Erythroblast (primary cell): ENCODE measurements at places on chromosomes 13 and 19.

DNA sequence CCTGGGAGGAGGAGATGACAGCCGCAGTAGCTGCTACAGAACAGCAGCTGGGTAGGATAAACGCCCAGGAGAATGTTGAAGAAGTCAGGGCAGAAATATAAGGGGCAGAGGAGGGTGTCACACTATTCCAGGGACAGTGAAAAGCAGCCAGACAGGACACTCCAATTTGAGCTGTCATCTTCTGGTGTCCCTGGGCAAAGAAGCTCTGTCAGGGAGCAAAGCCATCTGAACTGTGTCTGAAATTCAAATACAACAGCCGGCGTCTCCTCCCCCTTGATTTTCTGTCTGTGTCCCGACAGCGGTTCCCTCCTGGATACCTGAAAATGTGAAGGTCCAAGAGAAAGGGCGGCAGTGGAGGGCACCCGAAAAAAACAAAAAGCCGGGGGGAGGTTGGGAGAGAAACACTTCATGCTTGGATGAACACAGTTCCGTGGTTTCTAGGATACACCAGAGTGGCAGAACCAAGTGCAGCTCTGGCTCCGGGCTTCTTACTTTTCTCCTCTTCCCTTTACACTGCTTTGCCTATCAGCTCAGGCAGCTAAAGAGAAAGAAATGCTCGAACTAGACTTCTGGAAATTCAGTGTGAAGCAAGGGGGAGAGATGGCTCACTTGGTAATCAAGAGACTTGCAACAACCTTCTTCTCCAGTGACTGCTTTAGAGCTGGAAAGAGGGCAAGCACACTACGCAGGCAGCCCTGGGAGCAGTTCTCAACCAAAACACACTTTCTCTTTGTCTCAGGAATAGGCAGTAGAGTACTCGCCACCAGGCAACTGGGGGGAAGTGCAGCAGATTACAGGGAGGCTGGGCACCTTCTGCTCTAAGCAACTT, 465.6 kb downstream of the ITGBL1 start:
- DNase-seq, result no peak

DNA sequence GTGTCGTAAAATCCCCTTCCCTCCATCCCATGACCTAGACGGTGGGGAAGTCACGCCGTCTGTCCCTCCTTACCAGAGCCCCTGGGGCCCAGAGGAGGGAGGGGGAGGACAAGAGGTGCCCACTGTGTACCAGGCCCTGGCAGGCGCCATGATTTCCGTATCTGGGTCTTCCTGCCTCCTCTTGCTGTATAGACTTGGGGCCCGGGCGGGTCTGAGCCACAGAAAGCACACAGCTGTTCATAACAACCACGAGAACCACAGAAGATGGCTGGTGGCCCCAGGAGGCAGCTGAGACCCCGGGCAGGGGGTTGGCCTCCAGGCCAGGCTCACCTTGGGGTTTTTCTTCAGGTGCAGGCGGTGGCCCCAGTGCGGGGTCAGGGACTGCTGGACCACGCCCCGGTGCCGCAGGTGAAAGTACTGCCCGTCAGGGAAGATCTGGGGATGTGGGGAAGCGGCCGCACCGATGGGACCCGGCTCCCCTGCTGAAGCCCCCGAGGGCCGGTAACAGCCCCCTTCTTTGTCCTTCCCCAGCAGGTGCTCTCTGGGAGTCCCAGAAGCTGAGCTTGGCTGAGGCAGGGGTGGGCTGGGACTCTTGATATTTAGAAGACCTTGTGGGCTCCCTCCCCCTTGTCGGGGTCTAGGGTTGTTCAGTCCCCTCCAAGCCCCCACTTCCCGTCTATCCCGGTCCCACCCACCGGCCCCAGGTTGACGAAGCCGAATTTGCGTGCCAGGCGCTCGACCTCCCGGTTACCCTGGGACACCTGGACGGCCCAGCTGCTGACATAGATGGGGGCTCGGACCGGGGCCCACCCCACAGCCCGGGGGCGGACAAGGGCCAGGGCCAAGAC, 463 bp downstream of the PCSK4 start:
- DNase-seq, result no peak

DNA sequence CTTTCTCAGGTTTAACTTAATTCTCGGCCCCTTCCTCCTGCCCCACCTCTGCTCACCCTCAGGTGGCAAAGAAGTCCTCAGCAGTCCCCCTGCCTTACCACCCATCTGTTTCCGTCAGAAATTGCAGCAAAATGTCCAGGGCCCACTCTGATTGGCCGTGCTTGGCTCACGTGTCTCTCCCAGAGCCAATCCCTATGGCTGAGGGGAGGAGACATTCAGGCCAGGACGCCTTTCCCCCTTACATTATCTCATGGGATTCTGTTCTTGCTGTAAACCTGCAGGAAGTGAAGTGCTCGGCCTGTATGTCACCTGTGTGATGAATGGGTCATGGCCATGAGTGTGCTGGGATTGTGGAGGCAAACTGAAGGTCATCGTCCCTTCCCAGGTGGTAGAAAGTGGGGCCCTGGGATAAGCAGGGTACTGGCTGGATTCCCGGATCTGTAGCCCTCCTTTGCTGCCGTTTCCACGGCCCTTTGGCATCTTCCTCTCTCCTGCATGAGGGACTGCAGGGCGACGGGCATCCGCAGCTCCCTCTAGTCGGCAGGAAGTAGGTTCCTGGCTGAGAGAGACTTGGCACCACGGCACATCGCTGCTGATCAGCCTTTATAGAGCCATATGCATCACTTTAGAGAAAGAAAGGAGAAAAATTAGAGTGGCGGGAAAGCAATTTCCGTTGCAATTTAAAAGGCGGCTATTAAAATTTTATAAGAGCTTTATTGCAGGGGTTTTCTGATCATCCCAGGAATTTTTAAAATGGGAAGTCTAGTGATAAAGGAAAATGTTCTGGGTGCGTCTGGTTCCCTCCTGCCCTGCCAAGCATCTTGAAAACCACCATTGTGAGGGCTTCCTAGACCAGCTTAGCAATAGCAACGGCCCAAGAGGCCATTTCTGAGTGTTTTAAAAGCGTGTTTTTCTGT, 118.2 kb downstream of the SIPA1L3 start:
- no peak for DNase-seq

DNA sequence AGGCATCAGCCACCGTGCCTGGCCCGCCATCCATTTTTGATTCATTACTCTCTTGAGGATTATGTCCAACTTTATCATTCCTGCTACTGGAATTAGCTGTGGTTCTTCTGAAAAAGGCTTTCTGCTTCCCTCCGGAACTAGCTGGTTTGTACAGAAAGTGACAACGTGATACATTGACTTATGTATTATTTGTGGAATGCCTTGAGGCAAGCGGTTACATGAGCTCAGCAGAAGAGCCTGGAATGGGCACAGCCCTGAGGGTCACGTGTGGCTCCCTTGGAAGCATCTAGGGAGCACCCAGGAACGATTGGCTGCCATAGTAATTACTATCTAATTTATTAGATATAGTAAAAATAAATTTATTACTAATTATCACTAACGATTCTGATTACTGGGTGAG, 14.4 kb upstream of the RETN start:
- no peak for DNase-seq

DNA sequence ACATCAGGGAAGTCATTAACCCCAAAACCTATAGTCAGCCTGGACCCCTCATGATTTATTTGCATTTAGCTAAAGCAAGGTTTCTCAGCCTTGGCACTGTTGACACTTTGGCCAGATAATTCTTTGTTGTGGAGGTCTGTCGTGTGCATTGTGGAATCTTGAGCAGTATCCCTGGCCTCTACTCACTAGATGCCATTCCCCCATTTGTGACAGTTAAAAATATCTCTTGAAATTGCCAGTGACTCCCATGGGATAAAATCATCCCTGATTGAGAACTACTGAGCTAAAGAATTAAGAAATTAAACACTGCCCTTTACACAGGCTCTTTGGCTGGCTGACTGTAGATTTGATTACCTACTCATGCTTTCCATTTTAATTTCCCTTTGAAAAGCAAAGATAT, 102.7 kb downstream of the LMO7 start:
- no peak for DNase-seq

GRCh38 chr13:34617473-34618083, 324.5 kb upstream of the NBEA start:
- DNase-seq, result no peak

- no peak for DNase-seq
Measured at GRCh38 chr13:41216160-41216559, 21.8 kb upstream of the KBTBD7 start.

GRCh38 chr13:71285700-71286099, 581.3 kb downstream of the DACH1 start:
- DNase-seq, result peak; percentile 2

DNA sequence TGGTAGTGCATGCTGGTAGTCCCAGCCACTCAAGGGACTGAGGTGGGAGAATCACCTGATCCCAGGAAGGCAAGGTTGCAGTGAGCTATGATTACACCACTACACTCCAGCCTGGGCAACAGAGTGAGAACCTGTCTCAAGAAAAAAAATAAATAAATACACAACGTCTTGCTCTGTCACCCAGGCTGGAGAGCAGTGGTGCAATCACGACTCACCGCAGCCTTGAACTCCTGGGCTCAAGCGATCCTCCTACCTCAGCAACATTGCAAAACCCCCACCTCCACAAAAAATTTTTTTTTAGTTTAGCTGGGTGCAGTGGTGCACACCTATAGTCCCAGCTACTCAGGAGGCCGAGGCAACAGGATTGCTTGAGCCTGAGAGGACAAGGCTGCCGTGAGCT, 8.8 kb downstream of the TPM4 start:
- DNase-seq, result no peak
